ENCODE measurements at places on chromosomes 6 and 20.

DNA sequence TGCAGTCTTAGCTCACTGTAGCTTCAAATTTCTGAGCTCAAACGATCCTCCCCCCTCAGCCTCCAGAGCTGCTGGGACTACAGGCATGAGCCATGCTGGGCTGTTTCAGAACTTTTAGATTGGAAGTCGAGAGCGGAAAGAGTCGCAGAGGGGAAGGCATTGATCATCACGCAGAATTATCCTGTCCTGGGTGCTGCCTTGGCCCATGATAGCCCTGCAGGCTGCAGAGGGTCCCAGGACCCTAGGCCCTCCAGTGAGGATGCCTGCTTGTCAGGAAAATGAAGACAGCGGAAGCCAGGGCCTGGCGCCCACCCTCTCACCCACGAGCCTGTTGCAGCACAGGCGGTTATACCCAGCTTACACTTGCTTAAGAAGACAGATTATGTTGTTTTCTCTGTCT, 9.1 kb downstream of the TMEM181 start:
- DNase-seq: no peak

- DNase-seq: no peak
Measured at GRCh38 chr20:37994512-37994911, 38.7 kb downstream of the TTI1 start.

DNA sequence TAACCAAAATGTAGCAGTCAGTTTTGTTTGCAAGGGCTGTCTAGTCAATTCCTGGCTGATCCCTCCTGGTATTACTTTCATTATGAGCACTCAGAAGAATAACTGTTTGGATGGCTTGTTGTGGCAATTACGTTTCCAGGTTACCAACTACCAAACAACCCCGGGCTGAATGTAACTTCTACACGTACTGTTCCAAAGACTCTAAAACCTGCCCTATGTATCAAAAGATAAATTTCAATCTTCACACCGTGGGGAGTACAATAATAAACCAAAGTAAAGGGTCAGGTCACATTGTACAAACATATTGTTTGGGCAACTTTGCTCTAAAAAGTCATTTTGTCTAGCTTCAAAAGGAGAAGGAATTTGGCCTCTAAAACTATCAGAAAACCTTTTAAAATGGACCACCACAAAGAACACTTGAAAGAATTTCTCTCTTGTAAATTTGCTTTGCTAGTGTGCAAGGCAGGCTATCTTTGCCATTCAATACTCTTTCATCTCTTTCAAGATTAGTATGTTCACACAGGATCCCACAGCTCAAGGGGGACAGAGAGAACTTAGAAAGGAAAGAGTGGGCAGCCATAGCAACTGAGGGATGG, 27.6 kb downstream of the DCDC2 start:
- DNase-seq: no peak

- no peak for DNase-seq
Measured at GRCh38 chr6:80249897-80250296, 143.4 kb downstream of the BCKDHB start.

DNA sequence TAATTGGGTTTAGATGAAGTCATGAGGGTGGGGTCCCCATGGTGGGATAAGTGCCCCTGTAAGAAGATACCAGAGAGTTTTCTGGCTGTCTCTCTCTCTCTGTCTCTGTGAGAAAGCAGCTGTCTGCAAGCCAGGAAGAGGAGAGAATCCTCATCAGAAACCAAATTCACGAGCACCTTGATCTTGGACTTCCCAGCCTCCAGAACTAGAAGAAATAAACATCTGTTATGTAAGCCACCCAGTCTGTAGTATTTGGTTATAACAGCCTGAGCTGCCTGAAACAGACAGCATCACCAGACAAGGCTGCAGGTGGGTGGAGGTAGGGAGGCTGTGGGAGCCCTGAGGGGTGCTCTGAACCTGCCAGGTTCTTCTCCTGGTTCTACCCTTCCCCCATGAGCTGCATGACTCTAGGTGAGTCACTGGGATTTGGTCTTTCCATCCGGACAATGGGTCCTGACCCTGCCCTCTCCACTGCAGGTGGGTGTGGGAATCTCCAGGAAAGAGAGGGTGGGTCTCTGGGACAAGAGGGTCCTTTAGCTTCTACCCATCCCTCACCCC, 34.3 kb upstream of the VEGFA start:
- no peak for DNase-seq
